Fibroblast of skin of left quadriceps (primary cell): ENCODE measurements at places on chromosomes 3 and 15.

DNA sequence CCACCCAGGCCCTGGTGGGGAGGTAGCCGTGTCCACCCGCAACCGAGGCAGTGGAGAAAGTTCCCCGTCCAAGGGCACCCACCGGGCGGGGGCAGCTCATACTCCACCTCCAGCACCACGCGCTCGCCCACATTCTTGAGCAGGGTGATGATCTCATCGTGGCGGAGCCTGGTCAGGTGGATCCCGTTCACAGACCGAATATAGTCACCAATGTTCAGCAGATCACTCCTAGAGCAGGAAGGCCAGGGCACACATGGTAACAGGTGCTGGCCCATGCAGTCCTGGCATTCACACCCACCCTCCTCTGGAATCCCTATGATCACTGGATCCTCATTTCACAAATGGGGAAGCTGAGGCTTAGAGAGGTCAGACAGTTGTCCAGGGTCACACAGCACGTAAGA is 15.8 kb downstream of the GRIP2 start:
- DNase-seq, result no peak

GRCh38 chr3:124409650-124410275 is 320.5 kb upstream of the UMPS start:
- DNase-seq, result peak; percentile 26

- DNase-seq, result no peak
These were observed 246.1 kb downstream of the NFKBIZ start for GRCh38 chr3:102095383-102095782.

DNA sequence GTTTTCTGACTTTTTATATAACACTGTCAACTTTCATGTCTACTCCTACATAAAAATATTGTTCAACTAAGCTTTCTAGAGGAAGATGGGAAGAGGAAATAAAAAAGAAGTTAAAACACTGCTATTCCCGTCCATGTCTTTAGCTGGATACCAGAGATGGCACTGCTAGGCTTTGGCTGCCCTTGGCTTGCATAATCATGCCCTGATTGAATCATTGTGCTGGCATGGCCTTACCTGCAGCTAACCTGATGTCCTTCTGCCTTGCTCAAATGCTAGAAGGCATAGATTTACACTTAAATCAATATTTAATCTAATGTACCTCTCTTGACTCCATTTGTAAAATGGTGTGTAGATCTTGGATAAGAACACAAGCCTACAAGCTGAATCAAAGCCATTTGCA is 539.7 kb upstream of the IL12A start:
- no peak for DNase-seq

- DNase-seq, result no peak
These were observed 783.0 kb upstream of the ARPP21 start for GRCh38 chr3:34856081-34856947.

GRCh38 chr3:152589644-152590043 is 245.3 kb upstream of the P2RY1 start:
- no peak for DNase-seq

DNA sequence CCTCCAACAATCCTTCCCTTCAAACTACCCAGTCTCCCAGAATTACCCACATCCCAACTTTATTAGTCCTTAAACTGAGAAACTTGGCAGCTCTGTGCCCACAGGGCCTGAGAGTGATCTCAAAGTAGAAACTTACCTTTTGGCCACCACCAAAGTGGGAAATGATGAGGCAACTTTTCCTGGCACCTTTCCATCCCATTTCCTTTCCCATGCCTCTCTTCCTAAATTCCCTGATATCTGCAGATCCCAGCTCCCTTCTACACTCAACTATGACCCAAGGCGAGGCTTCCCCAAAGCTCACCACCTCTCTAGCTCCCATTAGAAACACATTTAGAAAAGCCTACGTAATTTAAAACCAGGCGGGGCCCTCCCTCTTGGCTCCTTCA is 271.9 kb downstream of the FOXP1 start:
- DNase-seq, result no peak

GRCh38 chr3:184524981-184525336 is 36.6 kb upstream of the EPHB3 start:
- DNase-seq, result no peak

DNA sequence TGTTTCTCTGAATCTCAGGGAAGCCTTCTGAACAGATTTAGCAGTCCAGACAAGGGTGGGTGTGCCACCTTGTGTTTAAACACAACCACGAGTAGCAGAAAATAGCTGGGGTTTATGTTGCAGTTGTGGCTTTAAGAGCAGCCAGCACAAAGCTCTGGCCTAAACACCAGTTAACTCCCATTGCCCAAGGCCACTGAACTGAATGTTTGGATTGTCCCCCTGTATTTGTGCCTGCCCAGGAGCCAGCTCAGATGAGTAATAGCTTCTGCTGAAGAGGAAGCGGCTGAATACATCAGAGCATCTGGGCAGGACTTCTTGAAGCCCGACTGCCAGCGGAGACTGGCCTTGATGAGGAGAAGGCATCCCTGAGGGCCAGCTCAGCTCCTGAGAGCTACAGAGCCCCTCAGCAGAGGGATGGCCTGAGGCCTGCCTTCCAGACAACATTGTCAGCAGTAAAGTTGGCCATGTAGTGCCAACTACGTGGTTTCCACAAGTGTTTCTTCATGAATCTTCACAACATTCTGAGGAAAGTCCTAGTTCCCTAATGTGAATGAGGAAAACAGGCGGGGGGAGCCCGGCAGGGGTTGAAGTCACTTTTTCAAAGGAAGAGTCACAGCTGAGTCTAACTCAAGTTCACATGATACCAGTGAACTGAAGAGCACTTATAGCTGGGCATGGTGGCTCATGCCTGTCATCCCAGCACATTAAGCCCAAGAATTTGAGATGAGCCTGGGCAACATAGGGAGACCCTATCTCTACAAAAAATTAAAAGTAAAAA is 65.8 kb upstream of the ZBTB38 start:
- no peak for DNase-seq

DNA sequence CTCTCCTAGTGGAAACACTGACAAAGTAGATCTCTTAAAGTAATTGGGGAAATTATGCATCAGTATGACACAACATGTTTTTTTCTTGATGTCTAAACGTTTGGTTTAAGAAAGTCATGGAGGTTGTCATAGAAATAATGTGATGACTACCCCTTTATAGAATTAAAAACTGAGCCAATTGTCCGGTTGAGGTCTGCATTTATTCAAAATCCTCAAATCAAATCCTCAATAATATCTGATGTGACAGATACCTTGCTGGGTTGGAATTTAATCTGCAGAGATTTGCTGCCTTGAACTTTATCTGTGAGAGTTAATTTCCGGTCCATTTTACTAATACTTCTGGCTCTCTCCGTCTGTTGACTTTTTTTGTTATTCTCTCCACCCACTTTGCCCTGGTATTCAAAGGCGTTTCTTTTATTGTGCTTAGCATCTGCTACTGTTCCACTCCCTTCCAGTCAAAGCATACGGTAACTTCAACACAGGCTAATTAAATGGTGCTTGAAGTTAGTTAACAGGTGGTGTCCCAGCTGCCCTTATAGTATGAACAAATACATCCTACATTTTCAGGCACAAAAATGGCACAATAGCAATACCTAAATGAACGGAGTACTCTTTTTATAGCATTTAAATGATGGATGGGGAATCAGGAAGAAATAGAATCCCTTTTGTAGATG is 628.3 kb downstream of the ROBO1 start:
- DNase-seq, result no peak

- no peak for DNase-seq
These were observed 22.1 kb downstream of the TMED3 start for GRCh38 chr15:79332824-79333510.
